ENCODE measurements at places on chromosomes 5 and 9.

DNA sequence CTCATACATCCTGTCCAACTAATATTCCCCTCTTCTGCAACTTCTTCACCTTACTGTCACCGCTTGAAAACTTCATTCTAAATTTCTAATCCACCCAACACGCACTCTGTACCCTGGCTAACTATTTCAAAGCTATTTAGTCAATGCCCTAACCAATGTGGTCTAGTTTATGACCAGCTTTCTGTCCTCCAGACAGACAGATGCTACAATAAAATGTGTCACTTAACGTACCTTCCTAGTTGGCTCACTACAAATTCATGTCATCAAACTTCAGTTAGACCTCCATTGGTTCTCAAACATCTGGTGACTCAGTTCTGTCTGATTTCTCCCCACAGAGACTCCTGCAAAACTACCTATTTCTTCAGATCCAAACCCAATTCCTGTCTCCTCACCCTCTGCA is 57.7 kb downstream of the FAM13B start:
- no peak for DNase-seq

DNA sequence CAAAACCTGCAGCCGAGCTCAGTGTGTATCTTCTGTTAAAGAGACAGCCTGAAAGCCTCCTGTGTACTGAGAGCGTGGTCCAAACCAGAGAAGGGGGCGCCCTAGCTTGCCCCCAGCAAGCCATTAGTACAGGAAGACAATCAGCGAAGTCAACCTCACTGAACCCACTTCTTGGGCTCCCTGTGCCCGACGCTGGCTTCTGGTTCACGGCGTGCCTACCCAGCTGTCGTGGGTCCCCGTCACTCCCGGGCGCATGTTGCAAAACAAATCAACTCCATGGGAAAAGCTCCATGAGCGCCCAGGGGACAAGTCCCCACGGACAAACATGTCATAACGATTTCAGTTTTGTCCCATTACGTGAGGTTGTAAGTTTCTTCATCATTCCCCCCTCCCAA is 326.9 kb downstream of the SH3GL2 start:
- DNase-seq: no peak

DNA sequence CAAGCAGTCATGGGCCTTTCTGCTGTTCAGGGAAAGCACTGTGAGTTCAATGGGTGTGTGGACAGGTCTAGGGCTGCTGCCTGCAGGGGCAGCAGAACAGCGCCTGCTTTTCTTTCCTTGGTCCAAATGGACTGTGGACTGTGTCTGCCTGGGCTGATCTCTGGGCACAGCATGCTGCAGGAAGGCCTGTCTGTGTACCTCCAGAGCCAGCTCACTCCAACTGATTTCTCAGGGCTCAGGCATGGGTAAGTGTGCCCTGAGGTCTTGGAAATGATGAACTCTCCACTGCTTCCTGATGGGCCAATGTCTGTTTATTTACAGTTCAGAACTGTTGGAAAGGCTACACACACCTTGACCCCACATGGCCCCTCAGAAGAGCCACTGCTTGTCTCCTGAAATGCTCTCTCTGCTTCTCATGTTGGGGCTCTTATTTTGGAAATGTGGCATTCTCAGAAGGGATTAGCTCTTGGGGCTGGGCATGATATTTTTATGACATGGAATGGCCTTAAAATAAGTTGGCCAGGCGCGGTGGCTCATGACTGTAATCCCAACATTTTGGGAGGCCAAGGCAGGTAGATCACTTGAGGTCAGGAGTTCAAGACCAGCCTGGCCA is 27.0 kb downstream of the SLC22A4 start:
- DNase-seq: no peak

DNA sequence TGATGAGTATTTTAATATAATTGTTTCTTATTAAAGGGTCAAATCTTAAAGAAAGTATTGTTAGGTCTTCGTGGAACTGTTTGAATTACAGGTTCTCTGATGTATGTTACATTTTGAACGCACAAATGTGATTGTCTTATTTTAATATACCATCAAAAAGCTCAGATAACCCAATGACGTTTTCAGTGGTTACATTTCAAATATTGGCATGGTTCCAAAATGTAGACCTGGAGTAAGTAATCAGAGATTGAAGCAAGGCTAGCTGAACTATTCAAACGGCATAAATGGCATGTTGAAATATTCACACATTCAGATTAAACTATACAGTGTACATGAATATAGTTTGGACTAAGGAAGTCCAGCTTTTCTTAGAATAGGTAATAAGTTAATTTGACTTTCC is 281.7 kb upstream of the EFNA5 start:
- DNase-seq: no peak

DNA sequence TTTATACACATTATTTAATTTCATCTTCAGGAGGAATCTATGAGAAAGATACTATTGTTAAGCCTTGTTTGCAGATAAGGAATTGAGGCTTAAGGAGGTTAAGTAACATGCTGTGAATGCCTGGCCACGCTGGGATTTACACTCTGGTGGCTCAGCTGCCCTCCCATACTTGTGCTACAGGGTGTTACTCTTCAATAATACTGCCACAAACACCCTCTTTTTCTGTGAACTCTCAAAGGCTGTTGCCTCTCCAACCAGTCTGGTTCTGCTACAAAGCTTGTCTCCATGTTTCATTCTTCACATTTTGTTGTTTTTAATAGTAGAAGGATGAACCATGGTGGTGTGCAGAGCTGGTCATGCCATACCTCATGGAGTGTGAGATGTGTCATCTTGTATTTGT is 76.7 kb upstream of the TNFAIP8 start:
- no peak for DNase-seq

DNA sequence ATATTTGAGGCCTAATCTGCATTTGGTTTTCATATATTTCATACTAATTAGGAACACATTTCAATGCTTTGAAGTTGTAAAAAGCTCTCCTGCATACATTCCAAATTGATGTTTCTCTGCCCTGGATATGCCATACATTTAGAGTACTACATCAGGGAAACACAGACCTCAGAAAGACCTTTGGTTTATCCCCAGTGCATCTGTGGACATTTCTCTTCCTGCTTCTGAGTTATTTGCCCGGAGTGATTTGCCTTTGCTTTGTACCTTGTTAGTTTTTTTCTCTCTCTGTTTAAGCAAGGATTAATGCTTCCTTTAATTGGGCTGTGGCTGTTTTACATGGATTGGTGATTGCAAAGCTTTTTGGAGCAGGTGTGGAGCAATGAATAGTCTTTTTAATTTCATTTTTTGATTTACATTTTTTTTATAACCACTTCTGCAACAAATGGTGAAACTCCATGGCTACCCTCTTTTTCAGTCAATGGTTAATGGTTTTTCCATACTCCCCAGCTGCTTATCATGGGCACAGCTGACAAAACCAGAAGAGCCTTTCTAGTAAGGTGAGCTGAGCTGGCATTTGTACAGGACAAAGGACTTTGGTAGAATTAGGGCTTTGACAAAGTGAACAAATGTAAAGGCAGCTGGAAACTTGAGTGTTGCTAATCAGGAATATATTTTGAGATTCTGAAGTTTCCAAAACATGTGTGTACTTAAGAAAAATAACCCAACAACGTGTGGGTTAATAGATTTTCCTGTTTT is 54.2 kb downstream of the ZSWIM6 start:
- DNase-seq: no peak

GRCh38 chr5:155850370-155850769 is 476.6 kb upstream of the SGCD start:
- DNase-seq: no peak

DNA sequence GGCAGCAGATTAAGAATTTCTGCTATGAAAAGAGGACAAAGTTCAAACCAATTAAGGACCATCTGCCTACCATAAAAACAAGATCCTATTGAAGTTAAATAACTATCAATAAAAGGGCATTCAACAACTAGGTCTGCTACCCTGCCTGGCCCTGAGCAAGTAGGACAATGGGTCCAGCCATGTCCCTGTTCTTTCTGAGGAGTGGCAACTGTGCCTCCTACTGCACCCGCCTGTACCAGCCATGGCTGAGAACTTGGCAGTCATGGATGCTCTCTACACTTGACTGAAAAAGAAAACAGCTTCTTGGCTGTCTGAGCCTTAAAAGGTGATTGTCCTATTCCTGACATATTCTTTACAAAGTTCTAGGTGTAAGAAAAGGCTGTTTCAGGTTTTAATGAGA is 652.4 kb downstream of the PDE4D start:
- DNase-seq: no peak

DNA sequence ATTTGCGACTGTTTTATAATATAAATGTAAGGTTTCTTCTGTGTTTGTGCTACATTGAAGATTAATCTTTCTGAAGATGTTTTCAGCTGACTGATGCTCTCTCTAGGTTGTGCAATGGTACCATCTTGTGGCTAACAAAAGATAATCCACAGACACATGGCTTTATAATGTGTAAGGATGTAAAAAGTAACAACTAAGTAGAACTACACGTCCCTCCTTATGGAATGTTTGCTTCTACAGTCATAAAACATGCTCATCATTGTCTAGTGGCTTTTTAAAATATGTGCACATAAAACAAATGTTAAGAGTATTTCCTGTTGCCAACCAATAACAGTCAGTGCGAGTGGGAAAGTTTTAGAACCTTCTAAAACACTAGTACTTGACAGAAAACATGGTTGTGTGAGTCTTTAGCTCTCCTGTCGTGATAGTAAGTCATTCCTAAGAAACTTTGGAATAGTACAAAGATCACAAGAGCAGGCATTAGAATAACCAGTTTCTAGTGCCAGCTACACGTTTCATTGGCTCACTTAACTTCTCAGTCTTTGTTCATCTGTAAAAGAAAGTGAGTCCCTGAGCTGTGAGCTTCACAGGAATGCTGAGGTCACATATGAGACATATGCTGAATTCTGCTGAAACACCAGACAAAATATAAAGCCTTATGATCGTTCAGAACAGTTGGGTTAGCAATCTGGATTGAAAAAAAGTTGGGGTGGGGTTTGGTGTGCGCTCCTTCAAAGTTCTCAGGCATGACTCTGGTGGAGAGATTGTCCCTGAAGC is 75.7 kb upstream of the GLIS3 start:
- DNase-seq: peak; percentile 75

DNA sequence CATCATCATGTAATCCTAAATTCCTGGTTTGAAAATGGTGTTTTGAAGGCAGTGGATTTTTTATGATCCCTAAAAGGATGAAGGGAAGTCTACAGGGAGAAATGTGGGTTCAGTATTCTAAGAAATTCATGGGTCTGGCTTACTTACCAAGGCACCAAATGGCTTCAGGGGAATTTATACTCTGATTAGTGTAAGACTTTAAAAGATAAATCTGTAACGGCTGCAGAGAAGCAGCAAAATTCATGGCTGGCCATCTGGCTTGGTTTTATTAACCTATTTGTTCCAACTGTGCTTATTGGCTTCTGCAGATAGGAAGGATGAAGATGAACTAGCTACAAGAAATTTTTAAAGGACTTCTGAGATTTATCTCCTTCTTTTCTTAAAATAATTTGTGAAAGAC is 222.8 kb downstream of the TENT4A start:
- DNase-seq: no peak

DNA sequence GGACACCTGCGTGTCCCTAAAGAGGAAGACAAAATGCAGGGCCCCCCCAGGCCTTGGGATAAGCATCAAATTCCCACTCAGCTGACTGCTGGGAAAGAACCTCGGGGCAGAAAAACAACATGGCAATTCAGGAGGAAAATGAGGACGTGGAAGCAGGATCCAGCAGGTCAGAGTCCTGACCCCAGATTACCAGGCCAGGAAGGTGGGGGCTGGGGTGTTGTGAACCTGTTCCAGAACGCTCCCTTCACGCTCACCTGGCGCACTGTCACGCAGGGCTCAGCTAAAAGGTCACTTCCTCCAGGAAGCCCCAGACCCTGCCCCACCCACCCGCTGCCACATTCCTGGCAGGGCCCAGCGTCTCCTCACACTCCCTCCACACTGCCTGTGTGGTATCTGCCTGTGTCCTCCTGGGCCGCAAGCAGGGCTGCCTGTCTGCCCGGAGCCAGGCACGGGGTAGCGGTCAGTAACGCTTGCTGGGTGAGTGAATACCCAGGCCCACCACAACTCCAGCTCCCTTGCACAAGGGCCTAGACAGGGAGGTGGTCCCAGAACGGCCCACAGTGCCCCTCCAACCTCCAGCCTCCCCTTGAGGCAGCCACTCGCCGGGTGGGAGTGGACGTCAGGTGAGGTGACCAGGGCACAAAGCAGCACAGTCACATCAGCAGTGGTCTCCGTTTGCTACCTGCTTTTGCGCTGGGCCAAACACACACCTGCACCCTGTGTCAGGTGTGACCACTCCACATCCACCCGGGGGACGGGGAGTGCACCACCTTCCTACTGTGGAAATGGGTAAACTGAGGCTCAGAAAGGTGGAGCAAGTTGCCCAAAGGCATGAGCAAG is 18.1 kb downstream of the VAV2 start:
- DNase-seq: no peak

Measured in AG08395 (cell line).